HFFc6 (cell line): ENCODE measurements at places on chromosomes 12 and 14. TPM values are rescaled to one million over a fixed set of nuclear protein-coding genes. Genes with fewer than 3 reads are reported as not detected.

TOMM20L gene
- not detected in 3 replicates for total RNA-seq

PRR4 gene
- total RNA-seq, result 1.0 to 1.3 TPM (median 1.2 TPM) in 3 replicates

TMEM233 gene
- total RNA-seq, result not detected in 3 replicates

KLHDC1 gene
- total RNA-seq, result 0.97 to 1.4 TPM (median 1.1 TPM) in 3 replicates
